ENCODE measurements at places on chromosomes 4 and X.
A peak's percentile ranks its signal among the peaks of the same experiment; 100 is the strongest.

DNA sequence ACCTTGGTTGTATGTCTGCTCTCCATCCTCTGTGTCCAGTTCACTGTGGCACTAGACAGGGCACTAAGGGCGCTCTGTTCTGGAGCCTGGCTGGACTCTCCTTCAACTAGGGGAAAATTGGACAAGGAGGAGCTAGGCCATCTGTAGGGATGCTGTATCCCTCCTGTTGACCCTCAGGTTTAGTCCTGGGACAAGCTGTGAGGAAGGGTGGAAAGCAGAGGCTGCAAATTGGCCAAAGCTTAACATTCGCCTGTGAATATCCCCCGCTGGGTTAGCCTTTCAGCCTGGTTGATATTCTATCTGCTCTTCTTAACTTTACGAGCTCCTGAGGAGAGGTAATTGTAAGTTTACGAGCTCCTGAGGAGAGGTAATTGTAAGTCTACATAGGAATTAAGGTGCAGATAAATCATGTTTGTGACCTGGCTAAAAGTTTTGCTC is 64.4 kb upstream of the ENPEP start:
- DNase-seq = no peak

- no peak for DNase-seq
Observed at GRCh38 chr4:165101641-165102040, 11.0 kb downstream of the TMEM192 start.

DNA sequence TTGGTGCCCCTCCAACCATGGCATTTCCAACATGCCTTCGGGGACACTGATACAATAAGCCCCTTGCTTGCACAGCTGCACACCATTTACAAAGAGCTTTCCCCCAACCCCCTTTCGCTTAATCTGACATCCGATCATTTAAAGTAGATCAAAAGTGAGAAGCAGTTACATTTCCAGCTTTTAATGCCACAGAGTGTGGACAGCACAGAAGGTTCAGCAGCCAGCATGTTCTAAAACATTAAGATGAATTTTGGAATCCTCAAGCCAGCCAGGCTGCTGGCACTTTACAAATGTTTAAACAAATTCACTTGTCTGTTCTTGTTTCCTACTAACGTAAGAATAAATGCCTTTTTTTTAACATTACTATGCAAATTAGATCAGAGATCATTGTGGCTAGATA is 284.4 kb upstream of the LDB2 start:
- DNase-seq = no peak

DNA sequence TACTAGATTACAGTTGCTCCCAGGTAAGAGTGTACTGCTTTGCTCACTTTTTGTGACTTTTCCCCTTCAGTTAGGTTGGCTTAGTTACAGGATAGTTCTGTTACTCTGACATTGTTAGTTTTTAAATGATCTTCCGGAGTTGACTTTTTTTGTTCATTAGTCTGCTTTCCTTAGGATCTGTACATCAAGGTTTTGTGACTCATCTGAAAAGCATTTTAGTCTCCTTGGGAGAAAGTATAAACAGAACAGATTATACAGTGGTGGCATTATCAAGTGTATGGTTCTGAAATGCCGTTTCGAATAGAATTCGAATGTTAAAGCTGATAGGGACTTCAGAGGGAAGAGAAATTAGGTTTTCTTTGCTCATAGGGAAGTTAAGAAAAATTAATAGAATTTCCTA is 63.3 kb downstream of the USP9X start:
- DNase-seq = peak; percentile 81

- DNase-seq = no peak
Observed at GRCh38 chrX:13092455-13092941, 48.1 kb upstream of the FAM9C start.

- no peak for DNase-seq
Observed at GRCh38 chr4:127370604-127371003, 262.2 kb upstream of the INTU start.

DNA sequence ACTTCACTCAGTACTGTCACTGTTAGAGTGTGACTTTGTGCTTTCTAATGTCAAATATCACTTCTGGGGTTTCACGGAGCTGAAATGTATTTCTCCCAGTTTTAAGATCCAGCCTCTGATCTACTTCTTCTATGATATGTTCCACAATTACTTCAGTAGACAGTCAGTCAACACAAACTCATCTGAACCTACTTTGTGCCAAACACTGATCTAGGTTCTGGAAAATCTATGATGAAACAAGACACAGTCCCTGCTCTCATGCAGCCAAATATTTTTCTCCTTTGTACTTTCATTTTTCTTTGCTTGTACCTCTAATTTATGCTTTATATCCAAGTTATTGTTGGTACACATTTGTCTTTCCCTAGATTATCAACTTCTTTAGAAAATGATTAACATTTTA is 641.3 kb upstream of the FTHL17 start:
- DNase-seq = no peak

DNA sequence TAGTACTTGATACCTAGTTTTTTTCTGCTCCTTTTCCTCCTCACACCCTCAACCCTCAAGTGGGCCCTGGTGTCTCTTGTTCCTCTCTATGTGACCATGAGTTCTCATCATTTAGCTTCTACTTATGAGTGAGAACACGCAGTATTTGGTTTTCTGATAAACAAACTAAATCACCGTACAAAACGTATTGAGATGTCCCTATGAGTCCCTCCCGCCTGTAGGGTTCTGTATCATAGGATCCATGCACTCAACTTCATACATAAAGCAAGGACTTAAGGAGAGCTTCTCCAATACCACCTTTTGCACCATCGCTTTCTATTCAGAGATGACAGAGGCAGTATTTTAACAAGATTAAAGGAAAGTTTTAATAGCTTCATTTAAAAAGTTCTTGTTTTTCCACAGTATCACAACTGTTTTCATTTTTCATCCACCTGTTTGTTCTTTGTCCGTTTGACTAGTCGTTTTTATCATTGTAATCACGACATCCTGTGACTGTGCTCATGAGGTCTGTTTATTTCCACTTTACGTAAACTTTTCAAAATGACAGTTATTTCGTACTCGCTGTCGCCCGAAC is 457 bp upstream of the RAB9A start:
- DNase-seq = no peak

- DNase-seq = peak; percentile 36
Observed at GRCh38 chr4:153448003-153448731, 18.0 kb upstream of the TMEM131L start.

DNA sequence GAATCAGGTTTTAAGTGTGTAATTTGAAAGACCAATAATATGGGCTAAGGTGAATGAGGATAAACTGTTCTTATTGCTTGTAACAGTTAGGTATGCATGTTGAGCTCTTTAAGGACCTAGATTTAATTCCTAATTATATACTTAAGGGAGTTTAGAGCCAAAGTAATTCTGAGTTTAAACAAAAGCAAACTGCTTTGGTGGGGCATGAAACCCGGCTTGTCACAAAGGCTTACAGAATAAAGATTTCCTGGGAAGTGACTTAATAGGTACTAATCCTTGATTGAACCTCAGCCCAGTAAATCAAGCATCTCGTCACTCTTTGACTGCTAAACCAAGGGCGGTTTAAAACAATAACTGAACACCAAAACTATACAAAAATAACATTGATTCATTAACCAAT is 1324.2 kb downstream of the RPA4 start:
- no peak for DNase-seq

GRCh38 chrX:154136627-154137161 is 7.3 kb upstream of the OPN1LW start:
- peak; percentile 35 for DNase-seq

DNA sequence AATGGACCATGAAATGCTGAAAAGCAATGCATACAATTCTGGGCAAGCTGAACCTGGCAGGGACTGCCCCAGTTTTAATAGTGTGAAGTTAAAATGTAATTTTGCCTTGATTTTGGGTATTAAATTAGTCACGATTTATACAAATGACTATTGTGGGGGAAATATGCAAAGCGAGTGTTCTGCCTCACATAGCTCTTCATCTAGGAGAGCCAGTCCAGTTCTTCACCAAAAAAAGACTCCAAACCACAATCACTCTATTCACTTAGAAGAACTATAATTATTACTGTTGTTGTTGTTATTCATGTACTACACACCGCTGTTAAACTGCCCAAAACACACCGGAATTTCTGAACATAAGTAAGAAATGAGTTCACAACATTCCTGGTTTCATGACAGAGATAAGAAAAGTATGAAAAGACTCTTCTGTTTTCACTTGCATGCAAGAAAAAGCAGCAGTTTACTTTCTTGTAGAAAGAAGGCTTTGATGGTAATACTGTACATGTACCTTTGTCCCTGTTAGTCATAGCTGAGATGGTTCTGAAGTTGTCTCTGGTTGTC is 101.9 kb downstream of the QRFPR start:
- peak; percentile 38 for DNase-seq

DNA sequence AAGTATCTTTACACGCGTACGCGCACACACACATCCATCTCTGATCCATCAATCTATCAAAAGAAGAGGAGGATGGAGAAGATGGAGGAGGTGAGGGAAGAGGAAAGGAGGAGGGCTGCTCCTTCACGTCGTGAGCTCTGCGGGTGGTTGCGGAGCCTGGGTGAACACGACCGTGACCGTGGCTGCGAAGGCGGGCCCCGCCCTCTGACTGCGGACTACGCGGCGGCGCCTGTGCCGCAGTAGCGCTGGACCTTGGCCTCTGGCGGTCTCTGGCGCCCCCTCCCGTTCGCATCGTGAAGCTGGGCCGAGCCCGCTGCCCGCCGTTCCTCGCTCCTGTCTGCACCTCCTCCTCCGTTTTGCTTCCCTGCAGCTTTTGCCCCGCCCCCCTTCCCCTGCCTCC is 37.7 kb upstream of the ARAF start:
- peak; percentile 62 for DNase-seq

GRCh38 chr4:139801895-139802294 is 136.3 kb downstream of the MGST2 start:
- no peak for DNase-seq

DNA sequence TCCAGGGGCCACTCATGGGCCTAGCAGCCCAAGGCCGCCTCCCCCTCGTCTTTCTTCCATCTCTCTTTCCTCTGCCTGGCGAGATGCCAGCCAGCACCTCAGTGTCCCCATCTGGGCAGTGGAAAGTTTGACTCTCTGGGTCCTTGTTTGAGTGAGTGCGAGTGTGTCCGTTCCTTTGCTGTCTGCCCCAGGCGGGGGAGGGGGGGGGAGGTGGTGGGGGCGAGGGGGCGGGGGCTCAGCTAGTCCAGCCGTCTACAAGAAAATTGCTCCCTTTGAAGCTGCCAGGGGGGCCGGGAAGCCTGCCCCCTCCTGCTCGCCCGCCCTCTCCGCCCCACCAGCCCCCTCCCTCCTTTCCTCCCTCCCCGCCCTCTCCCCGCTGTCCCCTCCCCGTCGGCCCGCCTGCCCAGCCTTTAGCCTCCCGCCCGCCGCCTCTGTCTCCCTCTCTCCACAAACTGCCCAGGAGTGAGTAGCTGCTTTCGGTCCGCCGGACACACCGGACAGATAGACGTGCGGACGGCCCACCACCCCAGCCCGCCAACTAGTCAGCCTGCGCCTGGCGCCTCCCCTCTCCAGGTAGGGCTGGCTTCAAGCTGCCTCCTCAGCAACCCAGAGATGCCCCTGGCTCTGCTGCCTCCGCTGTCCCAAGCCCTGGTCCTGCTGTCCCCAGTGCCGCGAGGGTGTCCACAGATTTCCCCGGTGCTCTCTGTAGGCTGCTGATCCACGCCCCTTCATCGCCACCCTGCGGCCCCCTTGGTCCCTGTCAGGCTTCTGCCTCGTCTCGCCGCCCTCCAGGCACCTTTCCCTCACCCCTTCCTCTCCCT is at the start of gene BGN:
Gene BGN, plus strand, starts transcription at position 440 of the 821 bp plus-strand sequence. CDS start 9,652 bp downstream, outside the sequence.
- peak; percentile 65 for DNase-seq

DNA sequence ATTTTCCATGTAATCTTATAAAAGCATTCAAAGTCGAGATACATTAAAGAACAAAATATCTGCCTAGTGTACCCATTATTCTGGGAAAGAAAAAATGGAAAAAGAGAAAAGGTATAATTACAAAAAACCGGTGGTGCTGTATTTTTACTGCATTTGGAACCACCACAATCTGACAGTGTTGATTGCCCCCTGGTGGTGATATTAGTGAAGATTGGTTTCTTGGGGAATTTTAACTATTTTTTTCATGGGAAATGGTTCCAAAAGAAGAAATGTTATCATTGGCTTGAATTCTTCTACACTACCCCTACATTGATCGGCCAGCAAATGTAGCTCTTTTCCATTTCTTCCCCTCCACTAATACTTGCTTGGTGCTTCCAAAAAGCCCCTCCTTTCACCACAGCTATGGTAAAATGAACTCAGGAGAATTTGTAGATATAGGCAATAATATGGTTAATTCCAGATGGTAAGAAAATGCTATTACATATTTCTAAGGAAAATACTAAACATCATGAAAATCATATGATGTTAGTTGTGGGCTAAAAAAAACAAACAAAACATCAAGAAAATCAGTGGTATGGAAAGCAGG is 50.0 kb downstream of the COX18 start:
- peak; percentile 55 for DNase-seq

- DNase-seq = peak; percentile 88
Observed at GRCh38 chr4:142404191-142404611, 441.9 kb downstream of the INPP4B start.

GRCh38 chrX:72102126-72102525 is 29.6 kb downstream of the RTL5 start:
- DNase-seq = no peak

DNA sequence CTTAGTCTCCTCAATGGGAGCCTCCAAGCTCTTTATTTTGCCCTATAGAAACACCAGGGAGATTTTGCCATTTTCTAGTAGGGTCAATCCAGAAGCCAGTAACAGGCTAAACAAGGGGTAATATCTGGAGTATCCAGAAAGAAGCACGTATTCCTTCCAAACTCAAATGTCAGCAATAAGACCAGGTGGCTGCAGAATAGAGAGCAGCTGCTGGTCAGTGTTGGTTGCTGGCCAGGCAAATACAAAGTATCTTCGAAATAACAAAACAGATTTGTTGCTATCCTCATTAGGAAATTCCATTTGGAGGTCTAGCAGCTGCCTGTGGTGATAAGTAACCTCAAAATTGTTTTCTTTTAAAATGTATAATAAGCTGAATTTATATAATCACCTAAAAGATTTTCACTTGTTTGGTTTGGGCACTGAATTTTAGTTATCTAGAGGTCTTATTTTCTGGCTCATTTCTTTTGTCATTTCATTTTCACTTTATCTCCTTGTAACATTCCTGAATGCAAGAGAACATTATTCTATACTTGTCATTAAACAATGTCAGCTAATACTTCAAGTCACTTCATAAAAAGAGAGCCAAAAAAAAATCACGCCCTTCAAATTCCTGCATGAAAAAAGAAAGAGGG is 320.6 kb downstream of the DTHD1 start:
- DNase-seq = no peak

DNA sequence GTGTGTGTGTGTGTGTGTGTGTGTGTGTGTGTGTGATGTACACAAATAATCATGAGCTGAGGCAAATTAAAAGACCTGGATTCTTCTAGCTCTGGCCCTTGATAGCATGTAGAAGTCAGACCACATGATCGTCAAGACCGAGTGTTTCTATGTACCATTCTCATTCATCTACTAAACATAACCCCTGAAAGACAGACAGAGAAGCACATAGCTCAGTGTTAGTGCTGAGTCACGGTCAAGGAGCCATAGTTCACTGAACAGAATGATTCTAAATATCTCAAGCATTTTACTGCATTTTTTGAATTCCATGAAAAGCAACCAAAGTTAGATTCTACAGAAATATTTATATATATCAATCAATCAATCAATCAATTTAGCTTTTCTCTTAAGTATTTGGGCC is 412.3 kb upstream of the CXorf51A start:
- no peak for DNase-seq

GRCh38 chr4:14110407-14110806 is 482.9 kb upstream of the BOD1L1 start:
- peak; percentile 63 for DNase-seq
